Esophagus squamous epithelium (tissue), 5 donors: ENCODE measurements at places on chromosomes 4 and X.

GRCh38 chrX:21838937-21839333 lies 482 bp upstream of the MBTPS2 start:
- DNase-seq: no peak

DNA sequence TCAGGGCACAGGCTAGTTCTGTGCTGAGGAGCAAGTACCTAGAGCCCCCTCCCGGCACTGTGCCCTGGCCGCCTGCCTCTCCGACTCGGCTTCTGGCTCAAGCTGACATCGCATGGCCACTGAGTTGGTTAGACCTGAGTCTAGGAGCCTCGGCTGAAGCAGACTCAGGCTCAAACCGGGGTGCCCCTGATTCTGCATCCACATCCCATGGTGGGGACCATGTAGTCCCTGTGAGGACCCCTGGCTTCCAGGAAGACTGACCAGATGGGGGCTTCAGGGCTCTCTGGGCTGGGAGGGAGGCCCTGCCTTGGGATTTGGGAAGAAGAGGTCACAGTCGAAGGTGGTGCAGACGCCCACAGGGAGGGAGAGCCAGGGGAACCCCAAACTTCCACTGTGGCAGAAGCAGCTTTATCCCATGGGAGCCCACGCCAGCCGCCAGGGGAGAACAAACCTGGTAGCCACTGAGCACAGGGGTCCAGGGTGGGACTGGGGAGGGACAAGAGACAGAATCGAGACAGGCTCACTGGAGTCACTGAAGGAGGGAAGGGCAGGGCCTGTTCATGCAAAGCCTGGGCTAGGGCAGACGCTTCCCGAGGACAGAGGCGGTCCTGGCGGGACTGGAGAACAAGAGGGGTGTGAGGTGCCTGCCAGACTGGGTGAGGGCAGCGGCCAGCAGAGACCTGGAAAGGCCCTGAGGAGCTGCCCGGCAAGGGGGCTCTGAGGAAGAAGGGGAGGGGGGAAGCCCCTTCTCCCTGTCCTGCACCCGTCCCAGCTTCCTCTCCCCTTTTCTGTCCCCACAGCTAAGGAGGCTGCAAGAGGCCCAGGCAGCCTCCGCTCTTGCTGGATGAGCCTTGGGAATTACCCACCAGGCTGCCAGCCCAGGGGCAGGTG lies 1.1 kb downstream of the PDE6B start:
- DNase-seq: no peak

DNA sequence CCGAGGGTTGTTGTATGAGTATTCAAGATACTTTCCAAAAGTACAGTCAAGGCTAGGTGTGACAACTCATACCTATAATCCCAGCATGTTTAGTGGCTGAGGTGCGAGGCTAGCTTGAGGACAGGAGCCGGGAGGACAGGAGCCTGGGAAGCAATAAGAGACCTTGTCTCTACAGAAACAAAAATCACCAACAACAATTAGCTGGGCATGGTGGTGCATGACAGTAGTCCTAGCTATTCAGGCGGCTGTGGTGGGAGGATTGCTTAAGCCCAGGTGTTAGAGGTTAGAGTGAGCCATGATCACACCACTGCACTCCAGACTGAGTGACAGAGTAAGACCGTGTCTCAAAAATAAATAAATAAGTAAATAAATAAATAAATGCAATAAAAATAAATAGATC lies 91.6 kb downstream of the TLL1 start:
- no peak for DNase-seq

DNA sequence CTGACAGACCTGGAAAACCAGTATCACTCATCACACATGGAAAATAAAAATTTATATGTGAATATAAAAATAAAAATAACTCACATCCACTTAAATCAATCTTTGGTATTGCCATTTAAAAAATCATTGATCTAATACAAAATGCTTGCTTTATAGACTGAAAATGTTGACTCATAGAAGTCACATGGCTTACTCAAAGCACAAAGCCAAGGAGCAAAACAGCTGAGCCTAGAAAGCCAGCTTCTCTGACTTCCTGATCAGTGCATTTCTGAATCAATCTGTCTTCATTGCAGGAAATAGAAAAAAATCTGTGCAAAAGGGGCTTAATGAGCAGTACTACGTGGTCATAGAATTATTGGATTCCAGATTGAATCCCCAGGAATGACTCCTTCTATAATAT lies 176.9 kb upstream of the HS3ST1 start:
- no peak for DNase-seq

- DNase-seq: no peak
Observed at GRCh38 chr4:85177092-85177491, 210.6 kb upstream of the WDFY3 start.

GRCh38 chr4:97386969-97387368 lies 756.3 kb downstream of the STPG2 start:
- DNase-seq: no peak

- DNase-seq: no peak
Observed at GRCh38 chrX:154401045-154401799, 3.0 kb downstream of the RPL10 start.
